ENCODE measurements at places on chromosomes 13 and 19. TPM values are rescaled to one million over a fixed set of nuclear protein-coding genes. Genes with fewer than 3 reads are reported as not detected.

Gene RGS9BP
- not detected for total RNA-seq

Gene ZSWIM9
- 8.6 TPM for total RNA-seq

Gene ATP5F1D
- 192 TPM for total RNA-seq

Gene PEAK3
- total RNA-seq: not detected

Gene OR10H1
- not detected for total RNA-seq

Gene ZIM2
- not detected for total RNA-seq

Gene ZNF576
- 20.3 TPM for total RNA-seq

Gene HCST
- total RNA-seq: not detected

DNA sequence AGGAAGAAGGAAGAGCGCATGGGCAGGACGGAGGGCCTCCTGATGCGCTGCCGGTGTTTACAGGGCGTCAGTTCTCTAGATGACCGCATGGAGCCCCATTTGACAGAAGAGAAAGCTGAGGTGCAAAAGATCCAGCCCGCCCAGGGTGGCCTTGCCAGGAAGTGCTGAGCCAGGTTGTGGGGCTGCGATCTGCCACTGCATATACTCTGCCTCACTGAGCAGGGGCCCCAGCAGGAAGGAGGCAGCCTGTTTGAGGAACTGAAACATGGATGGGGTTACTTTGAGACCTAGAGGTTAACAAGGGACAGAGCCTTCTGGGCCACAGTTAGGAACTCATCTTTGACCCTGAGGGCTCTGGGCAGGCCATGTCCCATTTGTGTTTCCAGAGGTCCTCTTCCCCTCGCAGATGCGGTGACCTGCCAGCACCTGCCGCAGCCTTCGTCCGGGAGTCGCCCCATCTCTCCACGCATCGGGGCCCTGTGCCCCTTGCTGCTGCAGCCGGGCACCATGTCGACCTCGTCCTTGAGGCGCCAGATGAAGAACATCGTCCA lies 3.2 kb downstream of the EPN1 start:
- no peak for DNase-seq
- peaks cover 11% of the 10 kb centered on the region for H3K36me3 ChIP-seq
- no peaks in the 10 kb centered on the region for H3K27me3 ChIP-seq
- H3K4me3 ChIP-seq: no peak overlapping the region
- H3K4me1 ChIP-seq: peaks cover 40% of the 10 kb centered on the region
- H3K27ac ChIP-seq: peak overlapping the region; percentile 47

DNA sequence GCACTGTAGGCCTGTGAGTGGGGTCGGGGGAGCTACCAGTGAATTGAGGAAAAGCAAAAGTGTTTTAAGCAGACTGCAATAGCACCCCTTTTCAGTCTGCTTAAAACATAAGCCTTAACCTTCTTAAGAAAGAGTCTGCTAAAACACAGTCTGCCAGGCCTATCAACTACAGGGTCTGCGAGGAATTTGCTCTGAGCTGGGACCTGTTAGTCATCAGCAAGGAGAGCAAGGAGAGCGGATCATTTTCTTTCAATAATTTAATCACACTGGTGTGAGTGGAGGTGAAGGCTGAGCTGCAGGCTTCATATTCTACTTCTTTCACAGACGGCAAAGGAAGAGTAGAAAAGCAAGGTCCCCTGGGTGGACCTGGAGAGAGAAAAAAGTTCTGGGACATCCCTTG lies 342.7 kb downstream of the ENOX1 start:
- no peaks in the 10 kb centered on the region for H3K27me3 ChIP-seq
- H3K27ac ChIP-seq: no peak overlapping the region
- no peak for DNase-seq
- H3K36me3 ChIP-seq: no peaks in the 10 kb centered on the region

DNA sequence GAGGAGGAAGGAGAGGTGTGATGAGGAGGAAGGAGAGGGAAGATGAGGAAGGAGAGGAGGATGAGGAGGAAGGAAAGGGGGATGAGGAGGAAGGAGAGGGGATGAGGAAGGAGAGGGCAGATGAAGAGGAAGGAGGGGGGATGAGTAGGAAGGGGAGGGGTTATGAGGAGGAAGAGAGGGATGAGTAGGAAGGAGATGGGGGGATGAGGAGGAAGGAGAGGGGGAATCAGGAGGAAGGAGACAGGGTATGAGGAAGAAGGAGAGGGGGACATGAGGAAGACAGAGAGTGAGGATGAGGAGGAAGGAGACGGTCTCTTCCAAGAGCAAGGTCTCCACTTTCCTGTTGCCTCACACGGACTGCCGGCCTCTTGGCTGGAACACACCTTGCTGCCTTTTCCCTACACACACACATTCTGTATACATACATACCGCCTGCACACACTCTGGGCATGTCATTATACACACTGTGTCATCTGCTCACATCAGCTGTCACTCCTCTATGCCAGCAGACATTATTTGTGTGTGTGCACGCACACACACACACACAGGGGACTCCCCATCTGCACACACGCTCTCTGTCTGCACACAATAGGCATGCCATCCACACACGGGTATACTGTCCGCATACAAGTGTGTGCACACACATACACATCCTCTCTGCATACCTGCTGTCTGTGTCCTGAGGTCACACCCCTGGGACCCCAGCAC lies 11.1 kb upstream of the VSTM2B start:
- no peaks in the 10 kb centered on the region for H3K36me3 ChIP-seq
- DNase-seq: no peak
- H3K4me1 ChIP-seq: no peaks in the 10 kb centered on the region
- no peak overlapping the region for H3K4me3 ChIP-seq
- H3K27me3 ChIP-seq: no peaks in the 10 kb centered on the region

- H3K4me1 ChIP-seq: no peaks in the 10 kb centered on the region
- H3K4me3 ChIP-seq: no peak overlapping the region
- DNase-seq: no peak
- no peaks in the 10 kb centered on the region for H3K36me3 ChIP-seq
Measured at GRCh38 chr13:31105020-31105795, 56.5 kb downstream of the HSPH1 start.

GRCh38 chr13:76519685-76520084 lies 366.5 kb downstream of the KCTD12 start:
- DNase-seq: no peak
- H3K4me1 ChIP-seq: peaks cover 20% of the 10 kb centered on the region
- H3K36me3 ChIP-seq: no peaks in the 10 kb centered on the region
- no peaks in the 10 kb centered on the region for H3K27me3 ChIP-seq
- no peak overlapping the region for H3K27ac ChIP-seq

GRCh38 chr13:91369441-91369831 lies 21.9 kb downstream of the MIR17HG start:
- peak; percentile 67 for DNase-seq
- H3K4me3 ChIP-seq: no peak overlapping the region
- no peaks in the 10 kb centered on the region for H3K36me3 ChIP-seq
- no peak overlapping the region for H3K27ac ChIP-seq
- peaks cover 8% of the 10 kb centered on the region for H3K27me3 ChIP-seq

DNA sequence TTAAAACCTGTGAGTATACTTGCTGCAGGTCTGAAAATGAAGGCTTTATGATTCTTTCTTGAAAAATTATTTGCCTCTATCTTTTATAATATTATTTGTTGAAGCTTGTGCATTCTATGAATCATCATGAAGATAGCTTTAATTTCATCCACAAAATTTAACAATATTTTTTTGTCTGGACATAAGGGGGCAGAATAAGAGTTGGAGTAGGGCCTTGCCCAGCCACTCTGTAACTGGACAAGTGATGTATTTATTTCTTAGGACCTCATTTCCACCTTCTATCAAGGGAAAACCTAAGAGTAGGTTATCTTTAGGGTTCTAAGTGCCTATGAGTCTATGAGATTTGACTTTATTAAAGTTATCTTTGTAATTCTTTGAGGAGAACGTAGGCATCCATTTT lies 49.9 kb downstream of the N4BP2L1 start:
- H3K4me3 ChIP-seq: no peak overlapping the region
- H3K27me3 ChIP-seq: no peaks in the 10 kb centered on the region
- no peak for DNase-seq
